ENCODE measurements at places on chromosomes 13 and 19. TPM values are rescaled to one million over a fixed set of nuclear protein-coding genes. Genes with fewer than 3 reads are reported as not detected.

Gene KEAP1
- polyA plus RNA-seq, result 68.8 TPM

Gene CEACAM20
- not detected for polyA plus RNA-seq

Gene MIA
- not detected for polyA plus RNA-seq

Gene FCAR
- not detected for polyA plus RNA-seq

Gene OR7G1
- polyA plus RNA-seq, result not detected

Gene ZNF100
- polyA plus RNA-seq, result 12.6 TPM

Gene ZNF135
- 13.8 TPM for polyA plus RNA-seq

GRCh38 chr19:13883516-13884064 is 6.7 kb downstream of the NANOS3 start:
- DNase-seq, result no peak

DNA sequence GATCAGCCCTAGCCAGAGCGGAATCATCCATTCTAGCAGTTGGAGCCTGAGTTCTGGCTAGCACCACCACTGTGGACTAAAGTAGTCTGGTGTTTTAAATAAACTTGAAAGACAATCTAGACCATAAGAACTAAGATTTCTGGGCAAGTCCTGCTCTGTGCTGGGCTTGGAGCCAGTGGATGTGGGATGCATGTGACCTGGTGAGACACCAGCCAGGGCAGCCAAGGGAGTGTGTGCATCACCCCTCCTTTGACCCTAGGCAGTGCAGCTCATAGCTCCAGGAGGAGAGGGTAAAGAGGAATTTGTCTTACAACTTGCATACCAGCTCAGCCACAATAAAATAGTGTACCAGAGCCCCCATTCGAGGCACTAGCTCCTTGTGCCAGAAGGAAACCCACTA is 21.0 kb downstream of the ITGBL1 start:
- no peak for DNase-seq

GRCh38 chr13:40063278-40063698 is 407.8 kb downstream of the COG6 start:
- no peak for DNase-seq

- peak; percentile 62 for DNase-seq
Measured at GRCh38 chr19:12639901-12640613, 26.5 kb downstream of the MAN2B1 start.

GRCh38 chr19:5932609-5933262 is 18.7 kb downstream of the CAPS start:
- DNase-seq, result no peak

- no peak for DNase-seq
Measured at GRCh38 chr13:67221630-67222226, 8.4 kb downstream of the PCDH9 start.

DNA sequence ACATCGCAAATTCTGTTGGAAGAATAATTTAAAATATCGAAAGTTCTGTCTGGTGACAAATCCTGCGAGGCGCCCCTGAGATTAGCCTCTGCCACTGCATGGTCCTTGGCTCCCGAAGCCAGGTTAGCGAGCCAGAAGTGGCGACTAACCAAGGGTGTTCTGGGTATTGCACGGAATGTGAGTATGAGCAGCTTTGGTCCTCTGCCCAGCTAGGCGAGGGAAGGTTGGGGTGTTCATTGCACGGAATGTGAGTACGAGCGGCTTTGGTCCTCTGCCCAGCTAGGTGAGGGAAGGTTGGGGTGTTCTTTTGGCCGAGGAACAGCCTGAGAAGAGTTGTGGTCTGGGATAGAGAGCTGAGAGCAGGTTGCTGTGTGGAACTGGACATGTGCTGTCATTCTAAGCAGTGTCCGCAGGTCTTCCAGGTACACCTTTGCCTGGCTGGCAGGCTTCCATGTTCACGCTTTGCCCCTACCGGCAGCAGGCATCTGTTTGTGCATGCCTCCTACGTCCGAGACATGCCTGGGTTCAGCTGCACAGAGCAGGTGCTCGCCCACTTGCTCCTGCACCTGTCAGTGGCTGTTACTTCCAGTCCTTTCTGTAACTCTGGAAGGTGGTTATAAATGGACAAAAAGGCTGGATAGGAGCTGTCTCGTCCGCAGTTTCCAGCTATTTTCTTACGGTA is 18.3 kb upstream of the TEX29 start:
- no peak for DNase-seq

DNA sequence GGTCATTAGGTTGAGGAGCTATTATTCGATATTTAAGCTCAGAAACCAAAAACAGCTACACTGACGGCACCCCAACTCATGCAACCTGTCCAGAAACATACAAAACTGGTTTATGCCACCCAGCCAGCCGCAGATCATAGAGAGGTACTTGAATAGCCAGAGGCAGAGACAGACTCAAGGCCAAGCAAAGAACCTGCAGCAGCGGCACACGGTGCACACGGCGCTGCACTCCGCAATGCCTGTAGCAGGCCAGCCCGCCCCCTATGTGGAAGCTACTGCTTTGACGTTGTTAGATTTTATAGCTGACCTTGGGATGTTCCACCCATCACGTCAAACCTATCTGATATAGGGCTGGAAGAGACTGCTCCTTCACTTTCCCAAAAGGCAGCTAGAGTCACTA is 11.9 kb upstream of the DHRS12 start:
- no peak for DNase-seq

DNA sequence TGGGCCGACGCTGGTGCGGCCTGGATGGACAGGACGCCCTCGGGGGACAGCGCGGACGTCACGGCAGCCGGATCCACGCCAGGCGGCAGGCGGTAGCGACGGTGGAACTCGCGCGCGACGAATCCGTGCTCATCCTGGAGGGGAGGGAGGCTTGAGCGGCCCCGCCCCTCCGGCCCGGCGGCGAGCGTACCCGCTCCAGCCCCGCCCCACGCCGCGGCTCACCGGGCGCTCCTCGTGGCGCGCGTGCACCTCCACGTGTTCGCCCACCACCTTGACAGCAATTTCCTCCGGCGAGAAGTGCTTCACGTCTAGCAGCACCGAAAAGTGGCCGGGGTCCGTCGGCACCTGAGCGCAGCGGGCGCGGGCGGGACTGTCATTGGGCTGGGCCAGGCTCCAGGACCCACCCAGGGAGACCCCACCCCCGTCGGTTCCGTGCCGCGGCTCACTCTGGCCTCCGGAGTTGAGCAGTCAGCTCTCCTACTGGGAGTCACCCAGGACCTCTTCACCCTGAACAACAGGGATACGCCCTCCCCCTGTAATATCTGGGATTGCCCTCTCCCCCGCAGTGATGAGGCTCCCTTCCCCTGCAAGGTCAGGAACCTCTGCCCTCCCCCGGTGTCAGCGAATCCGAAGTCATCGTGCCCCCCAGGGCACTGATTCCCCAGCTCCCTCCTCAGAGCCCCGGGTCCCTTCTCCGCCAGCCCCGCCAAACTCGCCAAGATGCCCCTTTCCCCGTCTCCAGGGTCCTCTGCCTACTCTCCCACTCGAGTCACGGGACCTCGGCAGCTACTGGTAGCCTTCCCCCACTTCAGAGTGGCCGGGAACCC is 1.1 kb downstream of the HSPB6 start:
- peak; percentile 84 for DNase-seq

GRCh38 chr13:94710065-94710781 is 2.1 kb downstream of the SOX21 start:
- DNase-seq, result no peak

Measured in muscle of arm (tissue), 14 donors.